Esophagus muscularis mucosa (tissue), 4 donors: ENCODE measurements at places on chromosomes 3 and 15. TPM values are rescaled to one million over a fixed set of nuclear protein-coding genes. Genes with fewer than 3 reads are reported as not detected.

MEIS2 gene
- 66.4 TPM for total RNA-seq

CCDC12 gene
- total RNA-seq: 54.8 TPM

LIPH gene
- 0.34 TPM for total RNA-seq

RPL15 gene
- 2,189 TPM for total RNA-seq

PTPRG gene
- 56.1 TPM for total RNA-seq

DNA sequence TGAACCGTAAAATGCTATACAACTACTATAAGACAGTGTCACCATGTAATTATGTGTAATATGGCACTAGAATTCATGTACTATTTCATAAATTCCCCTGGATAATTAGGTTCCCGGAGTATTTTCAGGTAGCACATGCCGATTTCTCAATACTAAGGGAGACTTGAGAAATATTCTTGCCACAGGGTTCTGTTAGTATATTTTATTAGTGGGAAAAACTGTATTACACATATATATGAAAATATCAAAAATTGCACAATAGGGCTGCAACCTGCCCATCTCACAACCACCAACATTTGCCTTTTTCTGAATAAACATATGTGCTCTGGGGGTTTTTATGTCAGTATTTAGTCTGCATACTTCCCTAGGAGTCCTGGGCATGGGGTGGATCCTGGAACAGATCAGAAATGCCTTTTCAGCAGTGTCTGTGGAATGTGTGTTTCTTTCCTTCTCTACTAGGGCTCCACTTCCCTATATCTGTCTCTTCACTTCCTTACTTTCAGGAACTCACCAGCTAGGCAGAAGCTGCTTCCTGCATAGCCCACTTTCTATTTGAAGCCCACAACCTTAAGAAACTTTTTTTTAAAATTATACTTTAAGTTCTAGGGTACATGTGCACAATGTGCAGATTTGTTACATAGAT lies 87.5 kb downstream of the RPL39L start:
- DNase-seq: no peak

DNA sequence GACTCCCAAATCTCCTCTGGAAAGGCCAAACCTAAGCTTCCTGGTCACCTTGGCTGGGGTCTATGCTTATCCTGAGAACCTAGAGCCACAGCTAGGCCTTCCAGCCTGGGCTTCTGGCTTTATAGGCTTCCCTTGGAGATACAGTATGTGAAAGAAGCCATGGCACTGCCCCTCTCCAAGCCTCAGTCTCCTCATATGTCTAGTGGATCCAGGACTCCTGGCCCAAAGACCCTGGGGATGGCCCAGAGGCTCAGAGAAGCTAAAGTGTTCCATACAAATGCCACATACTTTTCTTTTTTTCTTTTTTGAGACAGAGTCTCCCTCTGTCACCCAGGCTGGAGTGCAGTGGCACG lies 8.6 kb downstream of the ACAA1 start:
- no peak for DNase-seq

DNA sequence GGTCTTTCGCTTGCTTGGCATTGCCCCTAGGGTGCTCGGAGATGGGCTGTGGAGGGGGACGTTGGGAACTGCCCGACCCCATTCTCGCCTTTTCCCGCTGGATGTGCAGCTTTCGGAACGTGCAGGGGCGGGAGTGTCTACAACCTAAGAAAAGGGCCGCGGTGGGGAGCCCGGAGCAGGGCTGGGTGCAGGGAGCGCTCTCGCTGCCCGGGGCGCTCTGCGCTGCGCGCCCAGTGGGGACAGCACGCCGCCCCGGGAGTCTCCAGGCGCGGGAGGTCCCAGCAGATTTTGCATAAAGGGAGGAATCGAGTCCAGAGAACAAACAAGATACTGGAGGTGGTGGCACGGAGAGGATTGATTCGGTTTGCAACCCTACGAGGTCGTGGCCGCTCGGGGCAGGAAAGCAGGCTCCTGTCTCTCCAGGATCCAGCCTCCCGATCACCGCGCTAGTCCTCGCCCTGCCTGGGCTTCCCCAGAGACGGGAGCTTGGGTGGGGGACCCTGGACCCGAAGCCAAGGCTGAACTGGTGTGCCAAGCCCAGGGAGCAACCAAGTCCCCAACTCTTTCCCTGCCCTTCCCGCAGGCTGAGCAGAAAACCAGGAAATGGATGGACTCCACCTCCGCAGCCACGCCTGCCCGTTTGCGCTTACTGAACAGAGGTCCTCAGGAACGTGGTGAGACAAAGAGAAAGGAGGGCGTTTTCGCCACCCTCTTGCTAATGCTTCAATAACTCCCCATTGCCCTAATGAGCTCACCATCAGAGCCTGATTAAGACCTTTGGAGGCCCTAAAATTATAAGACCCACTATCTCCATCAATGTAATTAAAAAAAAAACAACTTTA lies 59.7 kb downstream of the NOX5 start:
- DNase-seq: no peak

DNA sequence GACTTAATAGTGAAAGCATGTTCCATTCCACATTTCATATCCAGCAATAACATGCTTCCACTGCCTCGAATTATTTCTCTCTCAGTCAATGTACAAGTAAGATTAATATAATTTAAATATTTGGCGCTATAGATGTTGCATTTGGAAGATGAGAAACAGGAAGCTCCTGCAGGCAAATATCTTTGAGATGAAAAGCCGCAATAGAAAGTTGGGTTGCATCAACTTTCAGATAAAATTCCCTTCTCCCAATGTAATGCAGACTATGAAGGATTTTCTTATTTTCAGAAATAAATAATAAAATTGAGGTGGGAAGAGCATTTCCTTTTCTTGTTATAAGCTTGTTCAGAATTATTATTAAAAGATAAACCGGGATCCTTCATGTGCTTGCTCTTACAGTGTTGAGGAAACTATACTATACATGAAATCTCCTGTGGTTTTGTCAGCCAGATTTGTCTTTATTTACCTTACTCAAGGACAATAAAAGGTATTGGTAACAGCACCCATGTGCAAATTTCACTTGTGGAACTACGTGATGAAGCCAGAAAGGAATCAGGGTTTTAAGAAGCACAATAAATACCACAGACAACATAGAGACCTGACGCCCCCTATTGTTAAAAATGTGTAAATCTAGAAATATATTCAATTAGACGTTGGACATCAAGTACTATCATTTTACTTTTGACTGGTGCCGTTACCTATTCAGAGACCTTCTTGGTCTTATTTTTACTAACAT lies 307.0 kb downstream of the ARPP21 start:
- no peak for DNase-seq

DNA sequence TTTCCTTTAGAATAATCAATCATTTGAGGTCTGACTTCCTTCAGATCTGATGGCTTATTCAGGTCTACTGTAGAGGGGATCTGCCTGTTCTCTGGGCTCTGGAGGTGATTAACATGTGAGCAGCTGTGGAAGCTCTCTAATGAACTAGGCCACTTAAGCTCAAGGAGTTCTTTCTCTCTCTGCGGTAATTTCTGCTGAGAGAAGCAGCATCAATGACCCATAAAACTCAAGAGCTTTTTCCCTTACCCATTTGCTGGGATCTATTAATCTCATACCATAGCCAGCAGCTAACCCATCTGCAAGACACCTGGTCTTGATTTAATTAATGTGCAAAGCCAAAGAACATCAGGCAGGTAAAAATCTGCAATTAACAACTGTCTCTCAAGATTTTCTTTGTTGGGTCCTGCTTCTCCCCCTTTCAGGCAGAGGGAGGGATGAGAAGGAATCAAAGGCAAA lies 73.2 kb upstream of the DLG1 start:
- no peak for DNase-seq

GRCh38 chr15:77060546-77060945 lies 10.4 kb downstream of the TSPAN3 start:
- no peak for DNase-seq

GRCh38 chr15:38061856-38062649 lies 127.6 kb downstream of the TMCO5A start:
- DNase-seq: no peak

DNA sequence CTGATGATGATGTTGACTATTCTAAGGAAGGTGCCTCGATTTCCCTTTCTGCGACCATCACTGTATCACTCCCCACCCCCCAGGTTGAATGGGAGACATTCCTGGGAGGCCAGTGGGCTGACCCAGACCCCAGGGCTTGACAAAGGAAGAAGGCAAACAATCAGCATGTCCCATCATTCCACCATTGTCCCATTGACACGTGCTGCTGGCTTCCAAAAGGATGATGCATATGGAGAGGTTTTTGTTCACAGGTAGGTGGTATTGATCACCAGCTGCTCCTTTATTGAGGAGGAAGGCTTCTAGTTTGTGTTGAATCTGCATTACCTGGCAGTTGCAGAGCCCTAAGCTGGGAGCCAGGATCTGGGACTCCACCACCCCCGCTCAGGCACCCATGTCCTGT lies 30.4 kb downstream of the RASGRF1 start:
- no peak for DNase-seq

- DNase-seq: no peak
Observed at GRCh38 chr15:76293361-76293760, 17.9 kb downstream of the ETFA start.

- DNase-seq: peak; percentile 42
Observed at GRCh38 chr15:48966595-48967301, 3.0 kb upstream of the SHC4 start.

- DNase-seq: no peak
Observed at GRCh38 chr3:149085828-149086231, 503 bp downstream of the HLTF start.

DNA sequence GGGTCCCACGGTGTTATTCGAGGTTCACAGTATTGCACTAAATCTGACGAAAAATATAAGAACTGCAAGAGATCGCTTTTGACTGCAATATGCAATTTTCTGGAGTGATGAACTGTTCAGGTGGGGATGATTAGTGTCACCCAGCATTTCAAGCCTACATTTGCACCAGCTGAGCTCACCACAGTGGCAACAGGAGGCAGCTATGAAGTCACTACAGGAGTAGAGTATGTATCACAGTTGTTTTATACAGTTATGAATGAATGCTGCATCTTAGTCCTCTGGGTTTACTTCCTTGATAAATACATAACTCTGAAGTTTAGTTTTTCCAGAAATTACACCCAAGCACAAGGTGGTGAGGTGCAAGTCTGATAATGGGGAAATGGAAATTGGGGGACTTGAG lies 69.6 kb downstream of the CHSY1 start:
- no peak for DNase-seq

GRCh38 chr15:47466357-47466756 lies 250.9 kb upstream of the SEMA6D start:
- no peak for DNase-seq

DNA sequence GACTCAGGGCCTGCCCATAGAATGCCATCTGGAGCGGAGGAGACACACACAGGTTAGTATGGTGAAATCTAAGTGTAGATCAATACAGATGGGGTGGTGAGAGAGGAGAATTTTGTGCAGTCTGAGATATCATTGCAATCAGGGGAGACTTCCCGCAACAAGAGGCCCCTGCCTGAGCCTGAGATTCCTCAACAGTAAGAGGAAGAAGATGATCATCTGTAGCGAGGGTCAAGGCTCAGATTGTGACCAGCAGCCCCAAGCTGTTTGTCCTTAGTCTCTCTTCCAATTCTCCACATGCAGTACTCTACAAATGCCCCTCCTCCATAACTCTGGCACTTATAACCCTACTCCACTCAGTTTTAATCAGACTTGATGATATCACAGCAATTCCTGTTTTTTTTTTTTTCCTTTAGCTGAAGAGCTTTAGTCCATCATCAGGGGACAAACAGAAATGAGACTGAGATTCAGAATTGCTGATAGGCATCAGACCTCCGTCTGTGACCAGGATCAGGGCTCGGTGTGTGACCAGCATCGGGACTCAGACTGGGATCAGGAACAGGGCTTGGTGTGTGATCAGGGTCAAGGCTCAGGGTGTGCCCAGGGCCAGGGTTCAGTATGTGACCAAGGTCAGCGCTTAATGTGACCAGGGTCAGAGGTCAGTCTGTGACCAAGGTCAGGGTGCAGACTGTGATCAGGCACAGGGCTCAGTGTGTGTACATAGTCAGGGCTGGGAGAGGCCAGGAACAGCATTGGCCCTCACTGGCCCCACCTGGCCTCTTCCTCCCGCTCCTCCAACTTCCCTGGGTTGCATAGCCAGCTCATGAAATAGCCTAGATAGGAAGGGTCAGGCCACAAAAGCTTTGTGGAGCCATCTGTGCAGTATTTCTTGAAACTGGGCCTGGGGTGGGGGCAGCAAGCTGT lies 14.1 kb downstream of the LOXL1 start:
- no peak for DNase-seq

- DNase-seq: peak; percentile 57
Observed at GRCh38 chr15:42918047-42918446, 2.5 kb downstream of the TTBK2 start.
